Stimulated activated CD4-positive, alpha-beta T cell treated with anti-CD3 and anti-CD28 coated beads, Interleukin-2, amount 100 ng/mL, for 24 hours (primary cell): ENCODE measurements at places on chromosomes 1 and 21.

DNA sequence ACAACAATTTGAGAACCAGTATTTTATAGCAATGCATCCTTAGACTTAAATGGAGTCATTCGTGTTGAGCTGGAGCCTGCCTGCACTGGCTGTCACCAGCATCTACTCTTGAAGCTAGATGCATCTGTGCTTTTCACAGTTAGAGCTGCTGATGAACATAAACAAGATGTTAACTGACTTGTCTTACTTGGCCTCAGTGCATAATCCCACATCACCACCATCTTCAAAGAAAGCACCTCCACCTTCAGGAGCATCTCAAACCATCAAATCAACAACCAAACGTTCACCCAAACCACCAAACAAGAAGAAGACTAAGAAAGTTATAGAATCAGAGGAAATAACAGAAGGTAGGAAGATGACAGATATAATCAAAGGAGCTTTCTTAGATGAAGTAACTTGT lies 71.1 kb downstream of the TPR start:
- DNase-seq: no peak

DNA sequence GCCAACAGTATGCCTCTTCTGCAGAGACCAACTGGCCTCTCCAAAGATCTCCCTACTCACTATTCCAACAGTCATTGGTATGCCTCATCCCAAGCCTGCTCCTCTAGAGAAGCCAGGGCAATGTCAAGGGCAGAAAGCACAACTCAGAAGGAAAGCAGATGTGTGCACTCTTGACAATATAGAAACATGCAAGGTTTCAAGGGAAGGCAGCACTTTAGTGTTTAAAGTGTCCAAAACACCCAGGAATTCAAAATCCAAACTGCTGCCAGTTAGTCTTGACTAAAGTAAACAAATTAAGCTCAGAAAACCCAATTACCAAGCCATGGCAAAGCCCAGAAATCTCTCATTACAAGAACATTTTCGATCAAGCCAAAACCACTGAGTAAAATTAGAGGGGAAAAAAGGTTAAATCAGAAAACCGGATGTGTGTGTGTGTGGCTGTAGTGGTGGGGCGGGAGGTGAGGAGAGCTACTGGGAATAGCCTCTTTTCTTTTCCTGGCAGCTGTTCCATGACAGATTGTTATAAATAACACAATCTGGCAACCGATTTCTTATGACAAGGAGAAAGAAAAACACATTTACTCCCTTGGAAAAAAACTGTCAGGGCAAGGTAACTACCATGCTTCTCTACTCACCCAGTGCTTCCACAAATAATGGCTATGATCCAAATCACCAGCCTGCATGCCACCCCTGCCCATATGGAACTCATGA lies 39.2 kb downstream of the EIF2B3 start:
- DNase-seq: no peak

GRCh38 chr1:18141661-18142060 lies 34.1 kb downstream of the IGSF21 start:
- no peak for DNase-seq

DNA sequence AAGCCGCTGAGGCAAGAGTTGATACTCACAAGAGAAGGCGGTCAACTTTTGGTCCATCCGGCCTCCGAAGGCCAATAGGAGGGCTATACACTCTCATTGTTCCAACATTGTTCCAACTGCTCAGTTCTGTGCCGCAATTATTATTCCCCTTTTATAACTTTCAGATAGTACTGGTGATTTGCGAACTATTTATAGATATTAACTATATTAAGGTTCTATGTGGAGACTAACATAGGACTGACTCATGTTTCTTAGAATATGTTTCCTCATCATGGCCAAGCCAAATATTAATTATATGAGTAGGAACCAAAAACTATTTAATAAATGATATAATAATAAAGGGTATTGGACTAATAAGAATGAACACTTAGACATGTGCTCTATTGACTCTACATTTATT lies 96.7 kb upstream of the LBR start:
- no peak for DNase-seq

- DNase-seq: no peak
These were observed 95.7 kb upstream of the C1orf105 start for GRCh38 chr1:172324761-172325160.

DNA sequence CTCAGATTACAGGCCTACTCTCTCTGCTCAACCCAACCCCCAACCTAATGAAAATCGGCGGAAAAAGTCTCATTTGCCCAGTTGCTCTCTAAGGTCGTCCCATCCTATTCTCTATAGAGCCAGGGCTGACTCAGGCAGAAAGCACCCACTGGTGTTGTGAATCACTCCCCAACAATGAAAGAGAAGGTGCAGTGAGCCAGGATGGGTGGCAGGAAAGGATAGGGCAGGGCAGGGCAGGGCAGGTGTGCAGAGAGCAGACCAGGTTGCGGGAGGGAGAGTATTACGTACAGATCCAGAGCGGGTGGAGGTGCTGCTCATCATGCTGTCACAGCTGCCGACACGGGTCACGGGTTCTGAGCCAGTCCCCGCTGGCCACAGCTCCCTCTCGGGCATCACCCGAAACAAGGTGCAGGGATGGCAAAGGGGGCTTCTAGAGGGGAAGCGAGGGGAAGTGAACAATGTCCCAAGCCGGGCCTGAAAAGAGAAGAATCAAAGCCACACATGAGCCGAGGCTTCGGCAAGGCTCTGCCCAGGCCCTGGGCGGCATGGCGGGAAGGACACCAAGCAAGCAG lies 5.3 kb downstream of the C1orf116 start:
- no peak for DNase-seq

- DNase-seq: no peak
These were observed 21.7 kb downstream of the UMODL1 start for GRCh38 chr21:42092771-42093170.

- peak; percentile 85 for DNase-seq
These were observed 65.5 kb upstream of the LRP8 start for GRCh38 chr1:53393325-53393792.

- DNase-seq: no peak
These were observed 19.4 kb downstream of the KNCN start for GRCh38 chr1:46532095-46532494.

DNA sequence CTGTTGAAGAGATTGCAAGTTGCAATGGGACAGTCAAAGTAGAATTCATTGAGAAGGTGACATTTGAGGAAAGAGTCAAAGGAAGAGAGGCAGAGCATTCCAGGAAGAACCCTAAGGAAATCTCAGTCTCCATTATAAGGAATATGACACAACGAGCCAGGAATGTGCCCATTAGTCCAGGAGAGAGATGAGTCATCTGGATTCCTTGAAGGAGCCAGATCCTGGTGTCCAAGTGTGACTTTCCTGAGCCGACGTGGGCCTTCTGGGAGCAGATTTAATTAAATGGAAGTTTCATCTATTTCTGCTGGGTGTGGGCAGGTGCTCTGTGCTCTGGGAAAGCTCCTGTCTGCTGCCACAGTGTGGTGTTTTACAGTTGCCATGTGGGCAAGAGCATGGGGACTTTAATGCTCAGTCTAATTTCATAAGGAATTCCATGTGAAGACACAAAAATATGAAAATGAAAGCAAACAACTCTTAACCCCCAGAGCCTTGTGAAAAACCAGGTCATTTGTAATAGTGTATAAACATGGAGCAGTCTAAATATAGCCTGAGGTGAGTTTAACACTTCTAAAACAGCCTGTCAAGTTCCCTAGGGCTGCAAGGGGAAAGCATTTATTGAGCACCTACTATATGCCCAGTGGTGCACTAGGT lies 111.4 kb upstream of the ARTN start:
- no peak for DNase-seq

- no peak for DNase-seq
These were observed 66.2 kb downstream of the ALPL start for GRCh38 chr1:21575351-21575942.

DNA sequence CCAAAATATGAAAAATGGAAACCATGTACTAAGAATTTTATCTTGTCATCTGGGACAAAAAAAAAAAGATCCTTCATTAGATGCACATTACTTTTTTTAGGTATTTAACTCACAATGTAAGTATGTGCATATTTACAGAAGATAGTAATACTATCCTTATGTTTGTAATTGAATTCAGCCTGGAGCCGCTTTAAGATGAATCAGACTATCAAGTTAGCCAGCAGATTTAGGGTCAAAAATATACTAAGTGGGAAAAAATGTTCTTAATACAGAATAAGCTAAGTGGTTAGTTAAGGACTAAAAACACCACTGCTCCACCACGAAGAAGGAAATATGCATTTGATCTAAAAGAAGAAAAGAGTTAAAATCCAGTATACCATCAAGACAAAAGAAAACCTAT lies 49.1 kb downstream of the DSCAM start:
- DNase-seq: no peak

GRCh38 chr1:198030682-198031081 lies 113.5 kb downstream of the LHX9 start:
- DNase-seq: no peak

GRCh38 chr21:42520628-42521253 lies 7.1 kb downstream of the SLC37A1 start:
- DNase-seq: no peak

GRCh38 chr1:171884475-171884874 lies 43.2 kb downstream of the DNM3 start:
- DNase-seq: no peak

- DNase-seq: no peak
These were observed 8.4 kb upstream of the PIGR start for GRCh38 chr1:206954459-206955342.

- no peak for DNase-seq
These were observed 96.4 kb upstream of the RGS4 start for GRCh38 chr1:162972773-162973172.

- no peak for DNase-seq
These were observed 185.1 kb downstream of the FGGY start for GRCh38 chr1:59481881-59482505.
